Lung microvascular endothelial cell (primary cell): ENCODE measurements at places on chromosomes 6 and 20. TPM values are rescaled to one million over a fixed set of nuclear protein-coding genes. Genes with fewer than 3 reads are reported as not detected.

CST4 gene
- total RNA-seq: not detected in 2 replicates

AGPAT4 gene
- total RNA-seq: 6.8 and 15.9 TPM in 2 replicates

STK35 gene
- 9.6 and 12.5 TPM in 2 replicates for total RNA-seq

RCAN2 gene
- total RNA-seq: under 0.01 TPM in 1 of 2 replicates, not detected in the other

PRPH2 gene
- total RNA-seq: 0.44 and 0.60 TPM in 2 replicates

DSP gene
- 19.2 and 76.0 TPM in 2 replicates for total RNA-seq
